ENCODE measurements at places on chromosomes 7 and 10.
A peak's percentile ranks its signal among the peaks of the same experiment; 100 is the strongest.

- no peak for DNase-seq
Observed at GRCh38 chr10:58952747-58953466, 223.5 kb upstream of the PHYHIPL start.

DNA sequence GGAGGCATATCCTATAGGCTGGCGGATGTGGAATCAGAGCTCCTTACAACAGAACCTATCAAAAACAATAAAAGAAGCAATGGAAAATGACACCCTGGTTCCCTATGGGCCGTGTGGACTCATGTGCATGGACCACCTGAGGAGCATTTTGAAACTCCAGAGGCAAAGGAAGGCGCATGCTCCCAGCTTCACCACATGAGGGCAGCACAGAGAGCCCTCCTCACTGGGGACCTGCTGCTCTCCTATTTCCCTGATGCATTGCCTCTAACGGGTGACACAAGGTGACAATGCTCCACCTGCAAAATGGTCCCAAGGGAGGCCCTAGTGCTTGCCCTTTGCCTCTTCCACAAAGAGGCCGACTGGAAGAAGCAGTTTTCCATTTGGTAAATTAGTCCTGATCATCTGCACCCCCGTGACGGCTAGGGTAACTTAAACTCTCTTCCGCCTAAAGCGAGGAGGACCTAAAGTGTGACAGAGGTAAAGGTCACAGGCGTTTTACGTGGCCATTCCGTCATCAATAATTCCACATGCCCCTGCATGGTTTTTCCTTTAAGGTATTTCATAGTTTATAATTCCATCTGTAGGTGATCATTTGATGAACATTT lies 67.7 kb downstream of the GPAM start:
- DNase-seq: peak; percentile 35

- DNase-seq: no peak
Observed at GRCh38 chr7:141128931-141129330, 55.1 kb downstream of the TMEM178B start.

- no peak for DNase-seq
Observed at GRCh38 chr7:108585843-108586242, 16.2 kb downstream of the DNAJB9 start.

- no peak for DNase-seq
Observed at GRCh38 chr7:106791526-106791925, 73.6 kb upstream of the PIK3CG start.

GRCh38 chr7:155020996-155021395 lies 18.1 kb upstream of the PAXIP1 start:
- no peak for DNase-seq

DNA sequence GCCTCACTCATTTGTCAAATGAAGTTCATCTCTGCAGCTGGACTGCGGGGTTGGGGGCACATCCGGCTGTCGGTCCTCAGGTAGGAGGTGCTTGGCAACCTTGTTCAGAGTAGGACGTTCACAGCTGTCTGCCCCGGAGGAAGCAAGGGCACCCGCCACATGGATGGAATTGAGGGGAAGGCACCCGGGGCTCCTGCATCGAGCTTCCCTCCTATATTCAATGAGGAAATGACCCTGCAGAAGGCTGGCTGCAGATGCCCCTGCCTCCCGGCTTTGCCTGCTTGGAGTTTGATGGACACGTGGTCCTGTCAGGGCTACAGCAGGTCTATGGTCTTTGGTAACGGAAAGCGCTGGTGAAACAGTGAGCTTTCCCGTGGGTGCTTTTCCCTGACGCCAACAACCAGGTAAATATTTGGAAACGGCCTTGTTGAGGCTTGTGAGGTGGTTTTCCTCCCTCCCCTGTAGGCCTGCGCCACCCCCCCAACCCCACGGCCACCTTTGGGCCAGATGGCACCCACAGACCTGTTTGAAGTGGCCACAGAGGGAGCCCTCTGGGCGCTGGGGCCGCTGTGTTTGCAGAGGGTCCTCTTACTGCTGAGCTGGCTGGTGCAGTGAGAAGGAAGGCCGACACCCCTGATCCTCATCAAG lies 32.9 kb downstream of the HTRA1 start:
- no peak for DNase-seq

DNA sequence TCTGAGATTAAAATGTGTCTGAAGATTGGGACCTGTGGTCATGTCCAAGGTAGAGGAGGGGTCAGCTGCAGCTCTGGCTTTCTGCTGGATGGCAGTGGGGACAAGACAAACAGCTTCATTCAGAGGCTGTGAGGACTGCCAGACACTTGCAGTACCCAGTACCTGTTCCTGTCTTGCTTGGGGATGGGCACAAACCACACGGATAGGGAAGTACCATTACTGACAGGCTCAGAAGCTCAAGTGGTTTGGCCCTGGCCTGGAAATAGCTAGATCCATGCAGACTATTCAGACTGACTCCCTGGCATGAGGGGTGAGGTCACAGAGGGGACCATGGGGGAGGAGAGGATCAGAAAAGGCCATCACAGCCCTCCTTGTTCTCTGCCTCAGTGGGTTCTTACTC lies 56.0 kb upstream of the COMTD1 start:
- DNase-seq: no peak

DNA sequence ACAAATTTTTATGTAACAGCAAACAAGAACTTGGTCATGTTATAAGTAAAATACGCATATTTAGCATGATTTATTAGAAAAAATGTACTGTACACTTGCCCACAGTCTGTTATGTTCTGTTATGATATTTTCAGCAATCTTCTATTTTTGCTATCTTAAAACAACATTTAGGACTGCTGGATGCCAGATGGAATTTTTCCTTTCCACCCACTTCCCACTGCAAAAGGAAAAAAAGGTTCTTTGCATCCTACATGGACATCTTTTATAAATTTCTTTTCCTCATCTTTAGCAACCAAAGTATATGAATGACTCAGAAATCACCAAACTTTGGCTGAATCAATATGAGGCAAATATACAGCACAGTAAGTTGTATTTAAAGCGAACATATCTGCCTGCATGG lies 146.0 kb downstream of the RAPGEF5 start:
- DNase-seq: no peak

DNA sequence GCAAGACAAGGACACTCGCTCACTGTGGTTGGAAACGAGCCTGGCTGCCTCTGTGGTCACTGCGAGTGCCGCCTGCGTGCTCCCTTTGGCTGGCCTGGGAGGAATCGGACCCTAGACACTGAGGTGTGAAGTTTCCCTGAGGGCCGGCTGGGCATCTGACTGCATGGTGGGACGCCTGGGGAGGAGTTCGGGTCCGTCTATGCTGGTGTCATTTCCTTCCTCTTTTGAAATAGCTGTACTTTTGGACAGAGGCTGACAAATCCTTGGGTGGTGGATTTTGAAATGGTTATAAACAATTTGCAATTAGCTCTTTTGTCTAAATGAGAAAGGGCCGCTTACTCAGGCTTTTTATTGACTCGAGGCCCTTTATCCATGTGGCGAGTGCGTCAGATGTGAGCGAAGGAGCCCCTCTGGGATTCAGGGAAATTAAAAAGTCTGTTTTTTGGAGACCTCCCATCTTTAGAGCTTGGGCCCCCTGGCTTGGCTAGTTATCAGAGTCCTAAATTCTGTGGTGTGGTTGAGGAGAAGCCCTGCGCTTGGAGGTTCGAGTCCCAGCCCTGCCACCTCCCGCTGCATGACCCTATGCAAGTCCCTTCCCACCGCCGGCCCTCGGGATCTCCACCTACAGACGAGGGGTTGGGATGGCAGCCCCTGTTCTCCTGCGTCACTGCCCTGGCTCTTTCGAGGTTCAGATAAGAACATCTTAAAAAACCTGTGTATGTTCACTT lies 147.1 kb downstream of the RGS10 start:
- DNase-seq: peak; percentile 58

DNA sequence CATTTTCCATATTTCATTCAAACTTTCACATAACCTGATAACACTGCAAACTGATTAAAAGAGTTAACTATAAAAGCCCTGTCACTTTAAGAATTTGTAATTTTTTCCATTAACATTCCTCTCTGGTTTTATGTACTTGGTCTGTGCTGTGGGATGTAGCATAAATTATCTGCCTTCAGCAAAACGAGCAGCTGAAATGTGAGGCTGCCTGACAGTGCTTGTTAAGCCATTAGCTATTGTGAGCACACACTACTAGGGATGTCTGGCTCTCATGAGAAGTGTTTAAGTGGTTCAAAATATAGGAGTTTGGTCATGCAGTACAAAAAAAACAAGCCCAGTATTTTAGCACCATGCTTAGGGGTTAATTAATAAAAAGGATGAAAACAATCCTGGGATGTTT lies 63.0 kb downstream of the HOXA1 start:
- no peak for DNase-seq

DNA sequence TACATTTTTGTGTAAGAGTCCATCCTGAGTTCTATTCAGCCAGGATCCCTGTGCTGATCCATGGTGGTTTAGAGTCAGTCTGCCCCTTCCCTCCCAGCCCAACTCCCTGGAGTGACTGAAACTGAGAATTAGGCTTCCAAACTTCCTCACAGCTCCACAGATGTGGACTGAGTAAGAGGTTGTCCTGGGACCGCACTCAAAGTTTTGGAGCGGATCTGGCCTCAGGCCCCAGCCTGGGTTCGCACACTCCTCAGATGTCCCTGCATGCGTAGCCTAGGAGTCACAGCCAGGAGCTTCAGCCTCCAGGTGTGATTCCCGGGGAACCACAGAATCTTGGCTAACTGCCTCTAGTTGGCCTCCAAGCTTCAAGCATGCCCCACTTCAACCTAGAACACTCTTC lies 218.1 kb downstream of the C7orf25 start:
- no peak for DNase-seq

DNA sequence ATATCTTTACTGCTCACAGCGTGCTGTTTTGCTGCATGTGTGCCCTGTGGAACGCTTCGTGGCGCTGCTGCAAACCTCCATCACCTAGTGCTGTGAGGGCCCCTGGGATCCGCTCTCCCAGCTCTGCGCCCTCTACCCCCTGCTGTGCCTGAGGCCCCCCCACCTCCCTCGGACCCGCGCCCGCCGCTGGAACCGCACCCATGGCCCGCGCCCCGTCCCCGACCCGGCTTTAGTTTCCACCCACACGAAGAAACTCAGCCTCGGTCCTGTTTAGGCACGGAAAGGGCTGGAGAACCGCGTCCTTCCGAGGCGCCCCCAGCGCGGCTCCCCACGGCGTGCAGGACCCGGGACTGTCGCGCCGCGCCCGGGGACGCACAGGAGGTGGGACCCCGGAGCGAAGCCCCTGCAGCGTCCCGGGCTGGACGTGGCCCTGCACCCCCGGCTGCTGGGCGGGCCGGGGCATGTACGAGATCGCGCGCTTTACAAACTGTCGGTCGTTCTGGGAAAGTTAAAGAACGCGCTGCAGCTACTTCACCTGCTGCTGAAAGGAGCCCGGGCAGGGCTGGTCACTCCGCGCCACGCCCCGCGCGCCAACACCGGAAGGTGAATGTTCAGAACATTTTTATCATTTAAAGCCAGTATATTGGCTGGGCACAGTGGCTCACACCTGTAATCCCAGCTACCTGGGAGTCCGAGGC lies 54.3 kb downstream of the BMS1 start:
- DNase-seq: no peak

DNA sequence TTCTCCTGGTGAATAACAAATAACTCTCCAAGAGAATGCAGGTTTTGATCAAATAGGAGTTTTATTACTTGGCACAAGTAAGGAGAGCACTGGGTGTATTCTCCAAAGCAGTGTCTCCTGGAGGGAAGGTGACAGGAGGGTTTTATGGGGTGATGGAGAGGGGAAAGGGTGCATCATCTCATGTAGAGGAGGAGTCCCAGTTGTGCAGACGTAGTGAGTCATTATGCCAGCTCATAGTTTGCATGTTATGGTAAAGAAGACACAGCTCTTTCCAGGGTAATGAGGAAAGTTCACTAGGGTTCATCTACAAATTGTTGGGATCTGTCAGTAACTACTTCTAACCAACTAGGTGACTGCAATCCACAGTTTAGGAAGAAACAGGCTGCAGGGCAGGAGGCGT lies 347.9 kb upstream of the MEOX2 start:
- no peak for DNase-seq

GRCh38 chr7:132764762-132765161 lies 188.5 kb upstream of the PLXNA4 start:
- DNase-seq: no peak

DNA sequence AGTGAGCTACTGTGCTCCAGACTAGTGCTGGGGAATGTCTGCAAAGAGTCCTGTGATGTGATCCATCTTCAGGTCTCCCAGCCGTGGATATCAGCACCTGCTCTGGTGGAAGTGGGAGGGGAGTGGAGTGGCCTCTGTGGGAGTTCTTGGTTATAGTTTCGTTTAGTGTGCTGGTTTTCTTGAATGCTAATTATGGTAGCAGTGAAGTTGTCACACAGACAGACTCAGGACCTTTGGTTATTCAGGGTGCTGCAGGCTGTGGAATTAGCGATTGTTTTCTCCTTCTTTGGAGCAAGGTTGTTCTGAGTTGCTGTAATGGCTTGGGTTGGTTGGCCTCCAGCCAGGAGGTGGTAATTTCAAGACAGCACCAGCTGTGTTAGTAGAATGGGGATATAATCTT lies 132.7 kb upstream of the HGF start:
- no peak for DNase-seq

DNA sequence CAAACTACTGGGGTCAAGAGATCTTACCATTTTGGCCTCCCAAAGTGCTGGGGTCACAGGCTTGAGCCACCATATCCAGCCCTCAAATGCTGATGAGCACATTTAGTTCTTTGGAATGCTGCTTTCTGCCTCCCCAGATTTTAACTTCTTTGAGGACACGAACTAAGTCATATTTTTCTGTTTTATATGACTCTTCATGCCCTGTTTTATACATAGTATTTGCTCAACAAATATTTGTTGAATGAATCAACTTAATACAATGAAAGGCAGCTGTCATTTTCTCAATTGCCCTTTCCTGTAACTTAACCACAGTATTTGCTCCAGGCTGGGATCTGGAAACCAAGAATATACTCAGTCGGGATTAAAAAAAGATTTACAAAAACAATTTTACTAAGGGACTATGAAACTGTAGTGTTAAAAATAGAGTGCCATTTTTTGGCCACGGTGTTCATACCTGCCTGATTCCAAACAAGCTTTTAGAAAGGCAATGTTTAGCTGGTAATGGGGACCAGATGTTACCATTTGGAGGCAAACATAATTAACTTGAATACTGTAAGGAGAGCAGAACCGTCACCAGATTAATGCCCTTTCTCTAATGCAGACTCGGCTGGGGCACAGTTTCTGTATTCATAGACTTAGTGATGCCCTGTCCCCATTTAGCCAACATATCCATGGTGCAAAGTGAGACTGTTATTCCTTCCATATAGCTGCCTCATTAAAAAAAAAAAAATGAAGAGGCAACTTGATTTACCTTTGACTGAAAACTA lies 117.6 kb downstream of the NRP1 start:
- no peak for DNase-seq

- DNase-seq: no peak
Observed at GRCh38 chr10:47298715-47299114, 1.3 kb upstream of the GDF10 start.

- DNase-seq: no peak
Observed at GRCh38 chr7:121012919-121013318, 24.4 kb downstream of the CPED1 start.

DNA sequence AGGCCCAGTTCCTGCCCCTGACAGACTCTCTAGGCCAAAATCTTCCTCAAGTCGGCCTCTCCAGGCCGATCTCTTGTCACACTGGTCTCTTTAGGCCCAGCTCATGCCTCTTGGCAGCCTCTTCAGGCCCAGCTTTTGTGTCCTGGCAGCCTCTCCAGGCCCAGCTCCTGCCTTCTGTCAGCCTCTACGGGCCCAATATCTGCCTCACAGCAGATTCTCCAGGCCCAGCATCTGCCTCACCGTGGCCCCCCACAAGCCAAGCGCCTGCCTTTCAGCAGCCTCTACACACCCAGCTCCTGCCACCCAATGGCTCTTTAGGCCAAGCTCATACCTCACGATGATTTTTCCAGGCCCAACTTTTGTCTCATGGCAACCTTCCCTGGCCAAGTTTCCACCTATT lies 33.0 kb upstream of the VKORC1L1 start:
- no peak for DNase-seq

- DNase-seq: no peak
Observed at GRCh38 chr7:92206672-92207071, 27.7 kb upstream of the LRRD1 start.
